ENCODE measurements at places on chromosomes 4 and X. TPM values are rescaled to one million over a fixed set of nuclear protein-coding genes. Genes with fewer than 3 reads are reported as not detected.

Gene GPC3
- 69.4 TPM for total RNA-seq

Gene ZCCHC18
- total RNA-seq, result not detected

GRCh38 chrX:97842468-97843199 is 958.9 kb downstream of the RPA4 start:
- no peak overlapping the region for H3K4me3 ChIP-seq
- no peaks in the 10 kb centered on the region for H3K36me3 ChIP-seq
- no peaks in the 10 kb centered on the region for H3K4me1 ChIP-seq

DNA sequence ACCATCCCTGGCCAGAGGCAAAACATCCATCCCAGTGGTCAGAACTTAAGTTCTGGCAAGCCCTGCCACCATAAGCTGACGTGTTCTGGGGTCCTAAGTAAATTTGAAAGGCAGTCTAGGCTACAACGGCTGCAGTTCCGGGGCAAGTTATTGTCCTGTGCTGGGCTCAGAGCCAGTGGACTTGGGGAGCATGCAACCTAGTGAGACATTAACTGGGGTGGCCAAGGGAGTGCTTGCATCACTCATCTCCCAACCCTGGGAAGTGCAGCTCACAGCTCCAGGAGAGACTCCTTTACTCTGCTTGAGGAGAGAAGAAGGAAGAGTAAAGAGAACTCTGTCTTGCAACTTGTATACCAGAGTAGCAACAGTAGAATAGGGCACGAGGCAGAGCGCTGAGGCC is 425.4 kb upstream of the PITX2 start:
- no peaks in the 10 kb centered on the region for H3K27me3 ChIP-seq
- no peak overlapping the region for H3K27ac ChIP-seq
- DNase-seq, result no peak
- H3K4me1 ChIP-seq, result no peaks in the 10 kb centered on the region
- no peak overlapping the region for H3K4me3 ChIP-seq
- no peaks in the 10 kb centered on the region for H3K36me3 ChIP-seq

- H3K27me3 ChIP-seq, result no peaks in the 10 kb centered on the region
- no peaks in the 10 kb centered on the region for H3K4me1 ChIP-seq
These were observed 175.4 kb upstream of the TENM3 start for GRCh38 chr4:182067828-182068227.

DNA sequence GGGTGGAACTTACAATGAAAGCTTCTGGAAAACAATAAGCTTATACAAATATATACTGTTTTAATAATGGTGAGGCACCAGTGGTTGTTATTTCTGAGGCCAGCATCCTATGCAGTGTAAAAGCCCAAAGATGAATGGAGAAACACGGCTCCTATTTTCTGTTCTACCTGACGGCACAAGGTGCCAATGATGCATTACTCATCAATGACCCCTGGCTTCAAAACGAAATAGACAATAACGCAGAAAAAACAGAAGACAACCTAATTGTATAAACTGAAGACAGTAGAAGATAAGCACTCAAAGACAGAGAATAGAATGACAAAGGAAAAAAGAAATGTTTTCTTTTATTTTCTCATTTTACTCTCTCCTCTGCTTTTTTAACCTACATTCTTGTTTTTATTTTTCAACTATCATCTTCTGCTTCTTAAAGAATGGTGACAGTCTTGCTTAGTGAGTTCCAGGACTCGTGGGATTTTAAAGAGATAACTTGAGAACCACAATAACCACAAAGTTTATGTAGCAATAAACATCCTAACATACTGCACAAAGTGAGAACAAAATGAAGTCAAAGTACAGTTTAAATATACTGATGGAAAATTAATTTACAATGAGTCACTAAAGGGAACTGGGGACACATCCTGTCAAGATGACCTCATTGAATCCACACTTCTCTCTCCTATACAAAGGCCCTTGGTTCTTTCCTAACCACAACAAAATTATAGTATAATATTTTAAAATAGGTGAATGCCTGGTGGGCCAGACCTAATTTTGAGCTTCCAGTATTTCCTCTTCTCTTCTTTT is 169.8 kb downstream of the BTC start:
- H3K36me3 ChIP-seq, result no peaks in the 10 kb centered on the region
- no peak overlapping the region for H3K4me3 ChIP-seq
- no peak for DNase-seq
- no peak overlapping the region for H3K27ac ChIP-seq
- peaks cover 8% of the 10 kb centered on the region for H3K4me1 ChIP-seq

DNA sequence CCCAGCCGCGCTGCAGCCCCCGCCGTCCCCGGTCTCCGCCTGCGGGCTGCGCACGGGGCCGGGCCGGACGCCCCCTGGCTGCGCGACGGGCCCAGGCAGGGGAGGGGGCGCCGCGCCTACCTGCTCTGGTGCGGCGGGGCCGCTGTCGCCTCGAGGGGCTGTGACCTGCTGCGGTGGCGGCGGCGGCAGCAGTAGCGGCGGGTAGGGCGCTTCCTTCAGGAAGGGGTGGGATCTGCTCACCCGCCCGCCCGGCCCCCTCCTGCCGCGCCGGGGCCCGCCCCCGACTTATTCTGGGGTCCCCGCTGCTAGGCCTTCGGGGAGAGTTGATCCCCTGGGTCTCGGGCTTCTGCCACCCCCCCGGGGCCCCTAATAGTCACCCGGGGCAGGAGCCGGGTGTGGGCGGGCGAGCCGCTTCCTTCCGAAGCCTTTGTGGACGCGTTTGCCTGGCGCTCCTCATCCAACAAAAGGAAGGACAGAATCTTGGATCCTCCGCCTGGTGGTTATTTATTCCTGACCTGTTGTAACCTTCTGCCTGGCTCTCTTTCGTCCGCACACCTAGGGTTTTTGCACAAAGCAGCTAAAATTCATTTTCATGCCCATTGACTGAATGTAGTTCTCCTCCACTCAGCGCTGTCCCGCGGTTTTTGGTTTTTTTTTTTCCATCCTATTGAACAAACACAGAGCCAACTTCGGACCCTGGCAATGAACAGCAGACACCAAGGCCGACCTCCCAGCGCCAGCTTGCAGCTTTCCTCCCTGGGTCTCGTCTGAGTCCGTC is at the start of gene TMEM150C:
TMEM150C (minus strand) TSS at position 203 of the 778 bp plus-strand sequence. CDS start 57,331 bp downstream, outside the sequence.
- H3K4me1 ChIP-seq, result no peaks in the 10 kb centered on the region
- DNase-seq, result peak; percentile 62
- peak within 1 kb of the TSS; percentile 29 for H3K27ac ChIP-seq
- peak within 1 kb of the TSS; percentile 90 for H3K4me3 ChIP-seq
- H3K36me3 ChIP-seq, result no peaks in the 10 kb centered on the region
- H3K27me3 ChIP-seq, result no peaks in the 10 kb centered on the region

DNA sequence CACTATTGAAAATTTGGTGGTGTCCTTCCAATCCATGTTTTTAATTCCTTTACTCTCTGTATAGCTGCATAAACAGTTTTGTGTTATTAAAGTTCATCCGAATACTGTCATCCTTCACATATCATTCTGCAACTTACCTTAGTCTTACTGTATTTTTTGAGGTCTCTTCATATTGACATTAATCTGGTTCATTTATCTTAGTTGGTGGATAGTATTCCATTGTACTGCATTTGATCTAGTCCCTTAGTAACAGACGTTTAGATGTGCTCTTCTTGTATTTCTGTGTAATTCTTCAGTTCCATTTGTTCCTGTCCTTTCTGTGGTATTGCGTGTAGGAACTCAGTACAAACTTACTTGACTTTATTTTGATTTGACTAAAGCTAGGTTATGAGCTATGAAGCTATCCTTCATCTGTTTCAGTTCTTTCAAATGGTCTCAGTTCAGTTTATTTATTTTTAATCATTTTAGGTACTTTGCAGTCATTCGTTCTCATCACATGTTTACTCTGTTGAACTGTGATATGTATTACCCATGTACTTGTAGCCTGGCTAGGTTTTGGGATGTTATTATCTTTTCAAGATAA is 41.3 kb downstream of the RAPGEF2 start:
- no peak for DNase-seq
- no peak overlapping the region for H3K27ac ChIP-seq
- H3K27me3 ChIP-seq, result no peaks in the 10 kb centered on the region
- H3K4me3 ChIP-seq, result no peak overlapping the region

Data from stomach (tissue), 19 donors.